AG10803 (cell line): ENCODE measurements at places on chromosomes 5 and 9.

GRCh38 chr5:170498811-170499351 lies 4.9 kb upstream of the KCNIP1 start:
- DNase-seq, result no peak

DNA sequence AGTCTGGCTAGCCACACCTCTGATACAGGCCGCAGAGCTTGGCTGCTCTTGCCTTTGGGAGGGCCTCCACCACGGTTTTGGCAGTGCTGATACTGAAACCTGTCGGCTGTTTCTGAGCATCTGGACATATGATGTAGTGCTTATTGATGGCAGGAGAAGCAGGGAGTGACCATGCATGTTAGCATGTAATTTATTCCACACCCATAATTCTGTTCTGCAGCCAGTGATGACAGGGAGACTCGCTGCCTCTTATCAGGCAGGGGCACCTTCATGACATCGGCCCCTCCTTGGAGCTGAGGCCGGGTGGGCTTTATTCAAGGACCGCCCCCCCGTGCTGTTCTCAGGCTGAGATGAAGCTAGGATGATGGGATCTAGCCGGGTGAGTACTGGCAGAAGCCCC lies 49.0 kb downstream of the OLFM1 start:
- DNase-seq, result no peak

GRCh38 chr5:17261075-17261474 lies 43.6 kb downstream of the BASP1 start:
- no peak for DNase-seq

- DNase-seq, result no peak
Observed at GRCh38 chr5:133854554-133854953, 113.9 kb downstream of the C5orf15 start.

- DNase-seq, result no peak
Observed at GRCh38 chr5:140608722-140609121, 24.3 kb downstream of the CD14 start.

DNA sequence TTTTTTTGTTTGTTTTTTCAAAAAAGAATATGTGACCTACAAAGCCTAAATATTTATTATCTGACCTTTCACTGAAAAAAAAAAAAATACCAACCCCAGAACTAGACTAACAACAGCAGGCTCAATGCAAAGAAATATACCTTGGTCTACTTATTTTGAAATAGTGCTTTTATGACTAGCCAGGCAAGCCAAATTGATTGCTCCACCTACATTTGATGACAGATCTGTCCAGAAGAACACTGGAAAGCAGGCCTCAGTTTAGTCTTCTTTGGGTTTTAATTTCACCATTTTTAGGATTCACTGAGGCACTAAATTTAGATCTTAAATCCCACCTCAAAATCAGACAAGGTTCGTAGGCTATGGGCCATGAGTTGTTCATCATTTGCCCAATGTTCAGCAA lies 97.3 kb downstream of the PLPP1 start:
- no peak for DNase-seq

GRCh38 chr9:110027671-110028081 lies 180.3 kb downstream of the C9orf152 start:
- peak; percentile 74 for DNase-seq

DNA sequence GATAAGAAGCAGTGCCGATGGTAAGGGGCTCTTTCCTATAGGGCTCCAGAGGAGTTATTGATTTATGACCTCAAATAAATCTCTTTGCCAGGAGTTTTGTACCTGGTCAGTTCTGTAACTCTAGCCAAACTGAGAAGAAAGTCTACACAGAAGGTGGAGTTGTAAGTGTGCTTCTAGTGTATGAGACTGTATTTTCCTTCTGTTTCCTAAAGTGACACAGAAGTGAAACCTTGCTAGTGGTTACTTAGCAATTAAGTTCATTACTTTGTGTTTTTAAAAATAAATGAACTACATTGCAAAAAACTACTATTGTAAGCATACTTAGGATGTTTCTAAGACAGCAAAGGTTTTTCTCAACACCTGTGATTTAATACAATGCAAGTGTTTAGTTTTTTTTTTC lies 48.7 kb upstream of the ACTBL2 start:
- no peak for DNase-seq

DNA sequence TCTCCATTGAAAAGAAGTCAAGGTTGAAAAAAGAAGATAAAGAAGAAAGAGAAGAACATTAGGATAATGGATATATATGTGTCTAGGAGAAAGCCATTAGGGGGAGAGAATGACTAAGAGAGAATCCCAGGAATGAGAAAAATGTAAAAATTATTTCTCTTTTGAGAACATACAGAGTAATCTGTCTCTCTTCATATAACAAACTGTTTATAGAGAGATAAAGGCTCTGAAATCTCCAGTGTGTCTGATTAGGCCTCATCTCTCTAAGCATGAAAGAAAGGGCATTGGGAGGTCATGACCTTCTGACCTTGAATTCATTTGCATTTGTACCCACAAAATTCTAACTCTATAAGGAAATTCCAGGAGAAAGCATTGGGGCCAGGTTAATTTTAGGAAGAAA lies 3.5 kb upstream of the MPDZ start:
- peak; percentile 26 for DNase-seq

DNA sequence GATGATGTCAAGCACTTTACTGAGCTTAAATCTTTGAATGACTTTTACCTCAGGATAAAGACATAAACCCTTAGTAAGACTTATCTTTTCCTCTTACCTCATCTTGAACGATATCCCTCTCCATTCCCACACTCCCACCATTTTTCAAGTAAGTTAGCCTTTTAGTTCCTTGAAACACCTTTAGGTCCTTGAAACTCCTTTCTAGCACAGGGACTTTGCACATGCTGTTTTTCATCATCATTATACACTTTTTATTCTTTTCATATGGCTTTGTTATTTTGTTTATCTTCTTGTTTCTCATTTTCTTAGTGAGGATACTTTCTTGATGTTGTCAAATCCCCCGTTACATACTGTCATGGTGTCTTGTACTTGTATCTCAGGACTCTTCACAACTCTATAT lies 24.8 kb downstream of the YTHDC2 start:
- DNase-seq, result no peak

- DNase-seq, result peak; percentile 65
Observed at GRCh38 chr9:2132484-2133082, 117.4 kb downstream of the SMARCA2 start.

GRCh38 chr5:6386271-6386670 lies 7.9 kb upstream of the MED10 start:
- no peak for DNase-seq

DNA sequence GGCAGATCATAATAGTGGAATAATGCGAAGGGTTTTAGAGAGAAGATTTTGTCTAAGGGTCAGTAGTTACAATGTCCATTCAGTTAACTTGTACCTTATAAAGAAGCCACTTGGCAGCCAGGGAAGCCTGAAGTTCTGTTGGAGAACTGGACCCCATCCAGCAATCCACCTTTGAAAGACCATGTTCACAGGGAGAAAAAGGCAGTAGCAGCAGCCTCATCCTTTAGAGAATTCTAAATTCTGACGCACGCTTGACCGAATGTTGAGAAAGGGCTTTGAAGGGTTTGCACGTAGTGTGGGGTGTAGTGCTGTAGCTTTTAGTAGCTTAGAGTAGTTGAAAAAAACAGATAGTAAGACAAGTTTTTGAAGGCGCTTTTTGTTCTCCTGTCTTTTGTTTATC lies 42.8 kb downstream of the MCCC2 start:
- DNase-seq, result no peak

- DNase-seq, result no peak
Observed at GRCh38 chr5:132433141-132433540, 57.4 kb downstream of the IRF1 start.

GRCh38 chr9:17810728-17811571 lies 232.1 kb downstream of the SH3GL2 start:
- peak; percentile 56 for DNase-seq

DNA sequence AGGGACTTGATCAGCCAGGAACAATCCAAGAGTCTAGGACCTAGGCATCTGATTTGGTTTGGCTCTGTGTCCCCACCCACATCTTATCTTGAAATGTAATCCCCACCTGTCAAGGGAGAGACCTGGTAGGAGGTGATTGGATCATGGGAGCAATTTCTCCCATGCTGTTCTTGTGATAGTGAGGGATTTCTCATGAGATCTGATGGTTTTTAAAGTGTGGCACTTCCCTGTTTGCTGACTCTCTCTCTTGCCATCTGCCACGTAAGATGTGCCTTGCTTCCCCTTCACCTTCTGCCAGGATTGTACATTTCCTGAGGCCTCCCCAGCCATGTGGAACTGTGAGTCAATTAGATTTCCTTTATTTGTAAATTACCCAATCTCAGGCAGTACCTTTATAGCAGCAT lies 201.7 kb upstream of the ACTBL2 start:
- DNase-seq, result no peak
